AG08396 (cell line): ENCODE measurements at places on chromosomes 12 and 14.

DNA sequence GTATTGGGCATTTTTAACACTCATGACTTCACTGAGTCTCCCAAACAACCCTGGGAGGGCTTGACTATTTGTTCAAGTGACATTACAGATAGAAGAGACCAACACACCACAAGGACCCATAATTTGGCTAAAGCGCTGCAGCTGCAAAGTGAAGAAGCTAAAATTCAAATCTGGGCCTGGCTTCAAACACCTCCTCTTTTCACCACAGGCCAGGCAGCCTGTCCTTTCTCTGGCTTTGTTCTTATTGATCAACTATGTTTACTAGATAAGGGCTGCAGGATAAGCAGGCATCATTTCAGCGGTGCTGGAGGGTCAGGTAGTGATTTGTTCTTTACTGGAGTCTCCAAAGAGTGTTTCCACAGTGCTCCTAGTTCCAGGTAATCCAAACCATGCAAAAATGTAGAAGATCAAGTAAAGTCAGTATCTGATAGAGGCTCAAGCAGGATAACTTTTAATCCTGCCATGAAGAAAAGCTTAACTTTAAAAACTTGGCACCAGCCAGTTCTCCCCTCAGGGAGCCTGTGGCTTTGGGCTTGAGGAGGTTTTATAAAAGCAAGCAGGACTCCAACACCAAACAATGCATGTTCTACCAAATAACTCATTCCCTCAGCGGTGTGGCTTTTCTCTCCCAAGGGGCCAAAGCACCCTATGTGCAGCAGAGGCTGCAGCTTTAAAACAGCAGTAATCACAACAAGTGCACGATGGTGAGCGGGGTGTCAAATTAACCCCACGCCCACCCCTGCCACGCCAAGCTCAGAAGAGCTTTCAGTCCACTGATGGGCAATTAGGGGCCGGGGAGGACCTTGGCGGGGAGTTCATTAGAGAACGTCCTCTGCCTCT lies 16.8 kb downstream of the CLMN start:
- no peak for DNase-seq

GRCh38 chr12:116539361-116539771 lies 19.8 kb upstream of the MAP1LC3B2 start:
- DNase-seq, result no peak

DNA sequence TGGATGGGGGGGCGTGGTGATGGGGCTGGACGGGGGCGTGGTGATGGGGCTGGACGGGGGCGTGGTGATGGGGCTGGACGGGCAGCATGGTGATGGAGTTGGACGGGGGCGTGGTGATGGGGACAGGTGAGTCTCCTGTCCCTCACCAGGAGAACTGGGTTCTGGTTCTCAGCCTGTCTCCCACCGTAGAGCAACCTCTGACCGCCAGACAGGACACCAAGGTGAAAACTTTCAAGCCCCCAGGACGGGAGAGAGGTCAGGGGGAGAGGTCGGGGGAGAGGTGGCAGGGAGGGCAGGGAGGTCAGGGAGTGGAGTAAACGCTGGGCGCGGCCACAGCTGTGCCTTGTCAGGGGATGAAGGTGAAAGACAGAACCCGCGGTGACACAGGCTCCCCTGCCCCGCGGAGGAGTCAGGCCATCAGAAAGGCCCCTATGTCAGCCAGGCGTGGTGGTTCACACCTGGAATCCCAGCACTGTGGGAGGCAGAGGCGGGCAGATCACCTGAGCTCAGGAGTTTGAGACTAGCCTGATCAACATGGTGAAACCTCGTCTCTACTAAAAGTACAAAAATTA lies 84.6 kb downstream of the GALNT9 start:
- no peak for DNase-seq

DNA sequence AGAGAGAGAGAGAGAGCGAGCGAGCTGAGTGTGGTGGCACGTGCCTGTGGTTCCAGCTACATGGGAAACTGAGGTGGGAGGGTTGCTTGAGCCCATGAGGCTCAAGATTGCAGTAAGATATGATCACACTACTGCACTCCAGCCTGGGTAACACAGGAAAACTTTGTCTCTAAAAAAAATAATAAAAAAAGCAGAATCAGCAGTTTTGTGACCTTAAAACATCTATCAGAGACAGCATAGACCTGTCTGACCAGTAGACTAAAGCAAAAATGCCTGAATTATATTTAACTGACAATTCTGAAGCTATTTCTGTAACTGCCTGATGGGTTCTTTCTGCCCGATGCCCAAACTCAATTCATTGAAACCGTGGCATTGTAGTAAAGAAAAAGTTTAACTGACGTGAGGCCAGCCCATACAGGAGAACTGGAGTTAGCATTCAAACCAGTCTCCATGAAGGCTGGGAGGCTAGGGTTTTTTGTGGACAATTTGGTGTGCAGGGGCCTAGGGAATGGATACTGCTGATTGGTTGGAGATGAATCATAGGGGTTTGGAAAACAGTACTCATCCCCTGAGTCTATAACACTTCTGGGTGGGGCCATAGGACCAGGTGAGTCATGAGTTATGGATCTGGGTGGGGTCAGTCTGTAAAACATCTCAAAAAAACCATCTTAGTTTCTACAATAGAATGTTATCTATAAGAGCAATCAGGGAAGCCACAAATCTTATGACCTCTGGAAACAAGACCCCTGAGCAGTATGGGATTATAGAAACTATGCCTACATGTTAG lies 8.0 kb upstream of the RASSF8 start:
- no peak for DNase-seq

GRCh38 chr12:90079529-90080210 lies 371.0 kb upstream of the ATP2B1 start:
- no peak for DNase-seq

GRCh38 chr12:16349131-16349460 lies 1.7 kb downstream of the MGST1 start:
- DNase-seq, result peak; percentile 55

- no peak for DNase-seq
These were observed 211.9 kb upstream of the FAR2 start for GRCh38 chr12:28937196-28937595.

DNA sequence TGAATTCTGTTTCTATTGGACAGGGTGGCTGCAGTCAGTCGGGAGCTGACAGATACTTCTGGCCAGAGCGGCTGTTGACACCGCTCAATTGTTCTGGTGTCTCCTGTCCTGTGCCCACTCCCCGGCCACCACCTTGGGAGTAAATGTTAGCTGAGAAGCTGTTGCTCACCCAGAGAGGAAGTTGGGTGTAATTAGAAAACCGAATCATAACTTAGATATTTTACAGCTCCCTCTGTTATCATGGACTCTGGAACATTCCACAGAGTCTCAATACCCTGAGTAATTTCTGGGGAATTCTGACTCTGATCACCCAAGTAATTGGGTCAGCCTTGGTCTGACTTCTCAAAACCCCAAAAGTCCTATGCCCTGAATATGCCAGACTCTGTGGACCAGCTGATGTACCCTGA lies 58.3 kb upstream of the RFLNA start:
- DNase-seq, result peak; percentile 50

DNA sequence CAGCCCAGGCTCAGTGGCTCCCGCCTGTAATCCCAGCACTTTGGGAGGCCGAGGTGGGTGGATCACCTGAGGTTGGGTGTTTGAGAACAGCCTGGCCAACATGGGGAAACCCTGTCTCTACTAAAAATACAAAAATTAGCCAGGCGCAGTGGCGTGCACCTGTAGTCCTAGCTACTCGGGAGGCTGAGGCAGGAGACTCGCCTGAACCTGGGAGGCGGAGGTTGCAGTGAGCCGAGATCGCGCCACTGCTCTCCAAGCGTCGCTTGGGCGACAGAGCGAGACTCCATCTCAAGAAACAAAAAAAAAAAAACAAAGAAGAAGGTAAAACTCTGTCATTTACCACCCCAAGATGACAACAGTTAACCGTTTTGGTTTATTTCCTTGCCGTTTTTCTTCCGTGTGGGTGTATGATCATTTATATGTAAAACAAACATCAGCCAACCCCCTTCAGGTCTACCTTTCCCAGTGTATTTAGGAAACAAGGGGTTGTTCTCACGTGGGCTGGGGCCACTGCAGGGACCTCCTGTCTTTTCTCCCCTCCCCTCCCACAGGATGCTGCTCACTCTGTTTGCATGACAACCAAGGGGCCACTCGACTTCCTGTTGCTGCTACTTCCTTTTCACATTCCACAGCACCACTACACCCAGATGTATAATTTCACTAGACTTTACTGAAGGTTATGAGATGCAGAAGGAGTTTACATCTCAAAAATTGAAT lies 13.6 kb downstream of the TTC9 start:
- no peak for DNase-seq

DNA sequence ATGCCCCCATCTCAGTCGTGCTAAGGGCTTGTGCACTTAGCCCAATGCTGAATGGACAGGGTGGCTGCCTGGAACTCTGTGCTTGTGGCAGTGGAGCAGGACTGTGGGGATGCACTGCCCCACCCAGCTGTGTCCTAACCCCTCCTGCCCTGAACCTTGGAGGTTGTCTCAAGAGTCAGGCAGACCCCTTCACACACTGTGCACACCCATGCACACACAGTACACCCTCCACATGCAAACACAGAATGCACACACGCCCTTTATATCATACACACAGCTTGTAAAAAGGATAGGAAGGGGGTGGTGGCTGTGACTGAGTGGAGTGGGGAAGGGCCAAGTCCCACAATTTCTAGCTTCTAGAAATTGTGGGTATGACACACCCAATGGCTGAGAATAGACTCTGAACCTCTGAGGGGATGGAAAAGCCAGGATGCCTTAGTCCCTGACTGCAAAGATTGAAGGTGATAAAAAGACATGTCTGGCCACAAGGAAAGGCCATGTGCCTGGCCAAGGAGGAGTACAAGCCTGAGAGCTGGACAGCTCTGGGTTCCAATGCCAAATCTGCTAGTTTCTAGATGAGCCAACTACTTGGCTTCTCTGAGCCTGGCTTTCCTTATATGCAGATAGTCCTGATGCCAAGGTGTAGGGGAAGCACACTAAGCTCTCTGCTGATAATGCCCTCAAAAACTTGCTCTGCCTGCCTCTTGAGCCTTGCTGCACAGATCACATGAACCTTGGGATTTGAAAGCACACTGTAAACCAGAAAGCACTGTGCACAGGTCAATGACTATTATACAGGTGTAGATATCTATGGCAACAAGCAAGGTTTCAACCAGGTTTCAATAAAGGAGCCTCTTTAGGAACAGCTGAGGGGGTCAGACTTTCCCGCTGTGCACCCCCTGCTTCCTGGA lies 8.4 kb downstream of the KRT8 start:
- no peak for DNase-seq

GRCh38 chr14:93645200-93645599 lies 143.1 kb downstream of the PRIMA1 start:
- DNase-seq, result no peak

GRCh38 chr12:71440763-71441748 lies 1.5 kb downstream of the LGR5 start:
- DNase-seq, result no peak

GRCh38 chr14:49702725-49703124 lies 9.8 kb downstream of the KLHDC1 start:
- no peak for DNase-seq

DNA sequence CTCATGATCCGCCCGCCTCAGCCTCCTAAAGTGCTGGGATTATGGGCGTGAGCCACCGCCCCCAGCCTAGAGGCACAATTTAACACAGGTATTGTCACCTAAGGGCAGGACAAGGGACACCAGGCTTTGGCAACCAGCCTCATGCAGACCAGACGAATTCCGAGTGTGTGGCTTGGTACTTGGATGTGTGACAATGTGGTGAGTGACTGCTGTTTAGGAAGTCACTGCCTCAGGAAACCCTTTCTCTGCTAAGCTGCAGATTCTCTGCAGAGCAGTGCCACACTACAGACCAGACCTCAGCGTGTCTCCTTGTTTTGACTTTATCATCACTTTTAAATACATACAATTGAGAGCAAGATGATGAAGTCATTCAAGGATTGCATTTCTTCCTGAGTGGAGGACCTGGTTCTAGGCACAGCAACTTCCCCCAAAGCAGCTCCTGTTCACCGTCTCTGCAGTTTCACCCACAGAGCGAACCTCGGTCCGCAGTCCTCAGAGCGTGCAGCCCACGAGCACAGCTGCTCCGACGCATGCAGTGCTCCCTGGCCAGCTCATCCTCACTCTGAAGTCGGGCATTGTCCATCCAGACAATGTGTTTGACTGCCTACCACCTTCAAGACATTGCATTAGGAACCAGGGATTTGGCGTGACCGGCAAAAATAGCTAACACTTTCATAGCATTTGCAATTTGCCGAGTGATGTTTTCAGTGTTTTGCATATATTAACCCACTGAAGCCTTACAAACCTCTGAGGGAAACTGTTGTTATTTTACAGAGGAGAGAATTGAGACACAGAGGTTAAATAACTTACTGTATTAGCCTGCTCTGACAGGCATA lies 235.2 kb downstream of the CHST11 start:
- no peak for DNase-seq

- no peak for DNase-seq
These were observed 19.5 kb downstream of the PITPNM2 start for GRCh38 chr12:123131291-123131832.
